ENCODE measurements at places on chromosomes 5 and 9. TPM values are rescaled to one million over a fixed set of nuclear protein-coding genes. Genes with fewer than 3 reads are reported as not detected.

- DNase-seq, result no peak
These were observed 151.5 kb downstream of the RGS3 start for GRCh38 chr9:113614843-113615648.

GRCh38 chr5:68245319-68245718 is 29.8 kb downstream of the PIK3R1 start:
- DNase-seq, result peak; percentile 26

- no peak for DNase-seq
These were observed 1.4 kb upstream of the SNAPC4 start for GRCh38 chr9:136401173-136401922.

Gene BTNL8
- not detected for total RNA-seq

DNA sequence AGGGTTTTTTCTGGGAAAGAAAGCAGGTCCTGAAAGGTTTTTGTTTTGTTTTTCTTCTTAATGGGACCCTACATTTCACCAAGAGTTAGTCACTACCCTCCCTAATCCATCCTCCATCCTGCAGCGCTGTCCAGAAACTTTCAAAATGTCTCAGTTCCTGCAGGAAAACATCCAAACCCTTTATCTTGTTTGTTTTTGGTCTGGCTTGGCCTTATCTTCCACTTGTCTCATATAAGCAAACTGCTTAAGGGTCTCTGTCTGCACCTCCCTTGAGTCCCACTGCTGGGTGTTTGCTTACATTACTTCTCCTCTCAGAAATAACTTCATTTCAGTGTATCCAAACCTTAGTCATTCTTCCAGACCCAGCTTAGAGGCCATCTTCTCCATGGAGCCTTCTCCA is 11.0 kb upstream of the TRAF1 start:
- DNase-seq, result no peak

DNA sequence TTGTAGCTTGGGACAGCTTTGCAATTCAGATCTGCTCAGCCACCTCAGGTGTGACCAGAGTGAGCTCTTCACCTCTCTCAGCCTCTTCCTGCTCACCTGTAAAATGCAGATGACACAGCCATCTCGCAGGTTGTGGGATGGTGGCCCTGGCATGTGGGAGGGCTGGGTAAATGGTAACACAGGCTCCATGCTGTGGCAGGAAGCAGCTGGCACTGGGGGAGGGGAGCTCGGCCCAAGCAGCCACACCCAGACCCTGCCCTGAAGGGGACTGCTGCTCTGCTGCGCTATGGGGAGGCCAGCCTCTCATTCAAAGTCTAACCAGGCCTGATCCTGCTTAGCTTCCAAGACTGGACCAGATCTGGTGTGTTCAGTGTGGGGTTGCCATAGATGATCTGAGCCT is 24.1 kb downstream of the PHF2 start:
- DNase-seq, result no peak

Gene TMEM171
- total RNA-seq, result 3.5 TPM

Gene FBP2
- not detected for total RNA-seq

Gene NUTM2G
- total RNA-seq, result not detected

- DNase-seq, result no peak
These were observed 39.6 kb downstream of the COL5A1 start for GRCh38 chr9:134681061-134681661.

DNA sequence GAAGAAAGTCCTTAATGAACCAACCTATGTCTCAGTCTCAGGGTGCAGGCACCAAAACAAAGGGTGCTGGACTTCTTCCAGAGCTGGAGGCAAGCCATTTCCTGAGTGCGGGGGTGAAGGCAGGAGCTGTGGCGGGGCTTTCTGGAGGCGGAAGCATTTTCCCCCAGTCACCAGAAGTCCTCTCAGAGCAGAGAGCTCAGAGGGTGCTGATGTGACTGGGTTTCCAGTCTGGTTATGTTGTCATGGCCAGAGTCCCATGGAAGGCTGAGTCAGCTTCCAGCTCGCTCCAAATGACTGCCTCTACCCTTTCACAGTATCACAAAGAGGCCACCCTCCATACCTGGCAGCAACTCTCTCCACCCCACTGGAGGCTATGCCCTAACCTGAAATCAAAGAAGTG is 86.0 kb downstream of the TRPC7 start:
- no peak for DNase-seq

GRCh38 chr5:65307088-65307487 is 174.6 kb downstream of the ADAMTS6 start:
- no peak for DNase-seq

DNA sequence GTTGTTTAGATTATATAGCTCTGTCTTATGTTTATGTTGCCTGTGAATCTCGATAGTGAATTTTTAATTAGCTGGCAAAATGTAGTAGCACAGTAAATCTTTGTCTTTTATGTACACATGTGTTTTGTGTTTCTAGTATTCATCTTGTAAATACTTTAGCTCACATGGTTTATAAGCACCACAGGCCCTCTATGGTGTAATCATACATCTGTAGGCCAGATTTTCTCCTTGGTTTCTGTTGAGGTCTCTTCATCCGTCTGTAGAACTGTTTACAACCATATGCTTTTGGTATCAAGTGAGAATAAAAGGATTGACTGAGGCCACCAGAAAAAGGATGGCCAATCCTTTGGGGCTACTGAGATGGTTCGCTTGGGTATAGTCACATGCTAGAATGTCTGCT is 45.0 kb downstream of the PRR16 start:
- no peak for DNase-seq

DNA sequence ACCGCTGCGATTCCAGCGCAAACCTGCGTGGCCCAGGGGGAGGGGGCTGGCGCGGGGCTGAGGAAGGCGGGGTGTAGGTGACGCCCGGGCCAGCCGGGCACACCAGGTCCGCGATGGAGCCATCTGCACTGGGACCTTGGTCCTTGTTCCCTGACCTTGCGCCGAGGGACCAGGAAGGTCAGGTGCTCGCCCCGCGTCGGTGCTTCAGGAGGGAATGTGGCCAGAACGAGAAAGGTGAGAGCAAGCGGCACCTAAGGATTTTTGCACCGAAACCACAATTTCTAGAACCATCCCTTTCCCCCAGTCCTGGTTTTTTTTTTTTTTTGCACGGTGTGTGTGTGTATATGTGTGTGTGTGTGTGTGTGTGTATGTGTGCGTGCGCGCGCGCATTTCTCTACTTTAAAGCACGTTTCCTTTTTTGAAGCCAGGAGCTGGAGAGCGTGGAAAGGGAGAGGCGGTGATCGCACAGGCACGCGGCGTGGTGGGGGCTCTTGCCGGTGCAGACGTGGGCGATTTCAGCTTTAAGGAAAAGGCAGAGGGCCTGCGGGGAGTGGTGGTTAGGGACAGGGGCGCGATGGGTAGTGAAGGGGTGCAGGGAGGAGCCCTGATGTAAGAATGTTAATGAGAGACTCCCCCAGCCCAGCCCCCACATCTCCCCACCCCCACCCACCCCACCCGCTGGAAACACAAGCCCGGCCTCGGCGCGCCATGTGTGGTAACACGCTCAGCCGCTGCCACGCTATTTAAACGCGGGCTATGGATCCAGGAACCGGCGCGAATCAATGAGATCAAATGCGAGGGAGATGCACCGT is at the start of gene NPR3:
TSS of gene NPR3 (plus strand) at position 772 of the 812 bp plus-strand sequence. CDS start 456 bp downstream, outside the sequence.
- DNase-seq, result peak; percentile 51

GRCh38 chr5:149829954-149830353 is 99.8 kb downstream of the PPARGC1B start:
- no peak for DNase-seq

DNA sequence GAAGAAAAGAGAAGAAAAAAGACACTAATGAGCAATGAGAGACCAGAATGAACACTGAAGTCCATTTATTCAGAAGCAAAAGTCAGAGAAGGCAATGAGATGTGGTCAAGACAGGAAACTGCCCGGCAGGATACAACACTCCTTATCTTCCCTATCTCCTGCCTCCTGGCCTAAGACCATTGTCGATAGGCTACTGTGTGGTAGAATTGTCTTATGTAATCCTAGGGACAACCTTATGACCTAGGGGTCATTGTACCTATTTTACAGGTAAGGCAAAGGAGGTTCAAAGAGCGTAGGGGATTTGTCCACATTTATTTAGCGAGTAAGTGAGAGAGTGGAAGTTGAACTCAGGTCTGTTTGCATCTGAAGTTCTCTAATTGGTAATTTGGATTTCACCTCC is 63.0 kb upstream of the PTPN3 start:
- DNase-seq, result no peak

GRCh38 chr5:178839319-178839704 is 20.4 kb upstream of the ZNF354B start:
- DNase-seq, result peak; percentile 21

DNA sequence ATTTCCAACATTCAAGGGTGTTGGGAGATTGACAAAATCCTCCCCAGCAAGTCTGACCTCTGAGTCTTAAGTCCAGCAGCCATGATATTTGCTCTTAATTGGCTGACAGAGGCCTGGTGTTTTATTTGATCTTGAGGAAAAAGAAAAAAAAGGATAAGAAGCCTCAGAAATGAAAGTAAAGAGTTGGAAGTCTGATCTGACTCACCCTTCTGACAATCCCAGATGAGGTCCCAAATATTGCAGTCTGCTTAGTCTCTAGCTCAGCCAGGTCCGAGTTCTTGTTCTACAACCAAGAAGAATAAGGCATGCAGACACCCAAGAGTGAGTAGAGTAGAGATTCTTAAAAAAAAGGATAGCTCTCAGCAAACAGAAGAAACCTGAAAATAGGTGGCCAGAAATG is 632.5 kb upstream of the ST8SIA4 start:
- DNase-seq, result no peak

DNA sequence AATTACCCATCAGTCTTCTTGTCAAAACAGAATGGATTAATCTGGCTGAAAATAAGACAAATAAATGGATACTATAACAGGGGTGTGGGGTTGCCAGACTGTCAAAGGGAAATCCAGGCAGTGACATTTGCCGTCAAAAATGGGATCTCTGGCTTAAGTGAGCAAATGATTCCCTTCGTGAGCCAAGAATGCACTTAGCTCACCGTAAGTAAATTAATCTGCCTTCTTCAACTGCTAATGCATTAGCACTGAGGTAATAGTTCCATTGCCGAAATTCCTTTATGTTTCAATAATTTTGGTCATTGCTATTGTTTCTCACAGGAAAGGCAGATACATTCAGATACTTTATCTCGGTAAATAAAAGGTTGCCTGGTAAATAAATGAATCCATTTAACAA is 377.8 kb downstream of the KIAA0825 start:
- DNase-seq, result no peak

DNA sequence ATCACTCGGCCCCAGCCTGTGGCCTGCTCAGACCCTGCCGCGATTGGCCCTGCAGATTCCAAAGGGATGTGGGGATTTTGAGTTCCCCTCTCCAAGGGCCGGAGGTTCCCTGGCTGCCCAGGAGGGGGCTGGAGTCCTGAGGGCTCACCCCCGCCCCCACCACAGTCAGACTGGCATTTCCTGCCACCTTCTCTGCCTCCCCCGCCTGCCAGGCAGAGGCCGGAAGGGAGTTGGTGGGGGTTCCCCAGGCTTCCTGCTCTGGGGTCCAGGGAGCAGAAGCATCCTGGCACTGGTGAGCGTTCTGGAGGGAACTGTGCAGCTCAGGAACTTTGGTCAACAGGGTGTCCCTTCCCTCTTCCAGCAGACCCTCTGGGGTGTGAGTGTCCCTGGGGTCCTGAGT is 70.6 kb downstream of the RXRA start:
- no peak for DNase-seq

Gene SV2C
- total RNA-seq, result not detected

GRCh38 chr9:87305151-87305550 is 192.5 kb upstream of the DAPK1 start:
- no peak for DNase-seq

DNA sequence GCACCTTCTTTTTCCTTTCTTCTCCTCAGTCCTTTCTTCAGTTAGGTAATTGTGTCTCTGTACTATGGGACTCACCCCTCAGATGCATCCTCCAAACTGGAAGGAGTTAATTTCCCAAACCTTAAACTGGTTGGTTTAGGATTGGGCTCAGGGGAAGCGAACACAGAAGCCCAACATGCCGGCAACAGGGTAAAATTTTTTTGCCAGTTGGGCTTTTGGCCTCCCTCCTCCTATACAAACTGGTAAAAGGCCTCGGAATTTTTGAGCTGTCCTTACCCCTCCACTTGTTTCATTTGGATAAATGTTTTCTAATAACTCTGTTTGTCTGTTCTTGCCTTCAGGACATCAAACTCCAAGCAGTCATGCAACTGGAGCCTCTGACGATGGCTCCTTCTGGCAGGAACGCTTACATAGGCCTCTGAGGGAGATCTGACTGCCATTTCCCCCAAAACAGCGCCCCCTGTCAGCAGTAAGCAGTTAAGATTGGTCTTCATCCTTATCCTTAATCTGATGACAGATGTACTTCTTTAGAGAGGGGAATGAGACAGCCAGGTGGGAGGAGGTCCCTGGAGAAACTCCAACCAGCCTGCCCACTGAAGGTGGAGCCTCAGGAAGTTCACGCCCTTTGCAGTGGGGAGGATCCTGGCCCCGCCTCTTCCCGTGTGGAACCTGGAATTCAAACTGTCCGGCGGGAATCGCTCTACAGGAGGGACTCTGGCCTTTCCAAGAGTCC is 57.8 kb upstream of the SPINK5 start:
- no peak for DNase-seq

Gene IFNE
- not detected for total RNA-seq

DNA sequence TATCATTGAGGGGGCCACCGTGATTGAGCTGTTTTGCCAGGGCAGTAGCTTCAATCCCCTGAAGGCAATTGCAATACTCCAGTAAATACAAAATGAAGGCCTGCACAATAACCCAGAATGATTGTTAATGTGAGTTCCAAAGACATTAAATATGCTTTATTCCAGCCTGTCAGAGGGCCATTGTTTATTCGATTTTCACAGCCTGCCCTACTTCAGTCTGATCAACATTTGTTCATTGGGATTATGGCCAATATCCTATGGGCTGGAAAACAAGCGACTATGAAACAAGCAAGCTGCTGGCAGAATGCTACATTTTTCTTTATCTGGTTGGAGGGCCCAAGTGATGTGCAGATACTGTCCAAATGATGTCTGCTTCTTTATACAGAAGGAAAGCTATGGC is 543.1 kb downstream of the TLE1 start:
- DNase-seq, result no peak

DNA sequence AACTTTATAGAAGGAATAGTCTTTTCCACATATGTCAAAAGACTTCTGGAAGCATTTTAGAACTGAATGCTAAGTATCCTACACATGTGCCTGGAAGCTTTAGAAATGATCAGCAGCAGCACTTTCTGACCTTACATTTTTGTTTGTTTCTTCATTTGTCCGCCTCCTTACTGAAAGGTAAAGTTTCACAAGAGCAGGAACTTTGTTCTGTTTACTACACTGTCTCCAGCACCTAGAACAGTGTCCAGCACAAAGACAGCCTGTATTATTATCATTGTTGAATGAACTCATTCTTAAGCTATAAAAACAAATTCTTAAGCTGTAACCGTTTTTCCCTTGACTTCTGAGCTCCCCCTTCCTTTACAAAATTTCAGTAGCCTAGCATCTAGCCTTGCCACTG is 14.8 kb downstream of the PIP5K1B start:
- no peak for DNase-seq

Gene DBH
- total RNA-seq, result not detected

DNA sequence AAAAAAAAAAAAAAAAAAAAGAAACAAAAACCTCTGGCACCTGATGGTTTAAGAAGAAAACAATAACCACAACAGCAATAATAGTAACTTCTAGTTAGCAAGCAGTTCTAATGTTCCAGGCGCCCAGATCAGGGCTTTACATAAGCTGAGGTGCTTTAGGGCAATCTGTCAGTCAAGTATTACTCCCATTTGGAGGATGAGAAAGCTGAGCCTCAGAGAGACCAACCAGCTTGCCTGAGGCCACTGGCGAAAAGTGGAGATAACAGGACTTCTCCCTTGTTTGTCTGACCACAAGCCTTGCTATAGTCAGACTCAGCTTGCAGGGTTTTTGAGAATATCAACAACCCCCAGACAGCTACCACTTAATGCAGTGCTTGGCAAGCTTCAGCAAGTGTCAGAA is 83.5 kb upstream of the BOD1 start:
- no peak for DNase-seq
